ENCODE measurements at places on chromosomes 5 and 9.

DNA sequence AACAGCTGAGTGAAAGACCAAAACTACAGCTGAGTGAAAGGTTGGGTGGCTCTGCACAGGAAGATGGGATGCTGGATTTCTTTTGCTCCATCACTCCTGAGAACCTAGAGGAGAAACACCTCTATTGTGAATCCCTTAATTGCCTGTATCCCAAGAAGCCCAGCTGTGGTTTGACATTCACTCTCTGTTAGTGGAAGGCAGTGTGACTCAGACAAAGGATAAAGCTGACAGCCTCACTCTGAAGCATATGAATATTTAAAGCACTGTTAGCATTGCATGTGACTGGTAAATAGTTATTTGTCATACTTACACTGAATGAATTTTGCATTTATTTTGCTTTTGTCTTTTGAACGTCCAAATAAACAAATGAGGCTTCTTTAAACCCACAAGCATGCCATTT lies 367.1 kb upstream of the RIOK2 start:
- no peak for DNase-seq

DNA sequence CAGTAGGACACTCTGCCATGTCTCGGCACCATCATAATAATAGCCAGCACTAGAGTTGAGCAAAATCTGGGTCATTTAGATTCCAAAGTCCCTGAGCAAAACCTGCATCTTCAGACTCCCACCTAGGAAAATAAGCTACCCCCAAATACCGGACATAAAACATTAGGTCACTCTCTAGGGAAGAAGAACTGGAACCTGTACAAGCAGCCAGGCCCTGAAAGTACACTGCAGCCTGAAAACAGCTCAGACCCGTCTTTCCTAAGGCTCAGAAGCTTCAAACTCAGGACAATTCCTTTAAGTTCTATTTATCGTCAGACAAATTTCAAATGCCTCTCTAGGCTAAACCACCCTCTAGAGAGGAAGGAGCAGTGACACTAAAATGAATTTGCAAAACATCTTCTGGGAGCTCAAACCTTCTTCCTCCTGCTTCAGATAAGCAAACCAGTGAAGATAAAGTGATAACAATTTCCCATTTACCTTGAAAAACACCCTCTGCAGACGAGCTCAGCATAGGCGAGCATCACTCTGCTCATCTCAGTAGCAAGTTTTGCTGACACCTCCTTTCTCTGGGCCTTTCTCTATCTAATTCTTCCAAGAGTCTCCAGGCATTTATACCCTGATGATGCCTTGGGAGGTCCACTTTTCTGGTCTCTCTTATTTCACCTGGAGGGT lies 34.0 kb downstream of the ADAM19 start:
- no peak for DNase-seq

- DNase-seq = no peak
Measured at GRCh38 chr5:18461766-18462165, 827.5 kb downstream of the TAF11L14 start.

GRCh38 chr5:9483779-9484178 lies 62.1 kb downstream of the SEMA5A start:
- DNase-seq = no peak

DNA sequence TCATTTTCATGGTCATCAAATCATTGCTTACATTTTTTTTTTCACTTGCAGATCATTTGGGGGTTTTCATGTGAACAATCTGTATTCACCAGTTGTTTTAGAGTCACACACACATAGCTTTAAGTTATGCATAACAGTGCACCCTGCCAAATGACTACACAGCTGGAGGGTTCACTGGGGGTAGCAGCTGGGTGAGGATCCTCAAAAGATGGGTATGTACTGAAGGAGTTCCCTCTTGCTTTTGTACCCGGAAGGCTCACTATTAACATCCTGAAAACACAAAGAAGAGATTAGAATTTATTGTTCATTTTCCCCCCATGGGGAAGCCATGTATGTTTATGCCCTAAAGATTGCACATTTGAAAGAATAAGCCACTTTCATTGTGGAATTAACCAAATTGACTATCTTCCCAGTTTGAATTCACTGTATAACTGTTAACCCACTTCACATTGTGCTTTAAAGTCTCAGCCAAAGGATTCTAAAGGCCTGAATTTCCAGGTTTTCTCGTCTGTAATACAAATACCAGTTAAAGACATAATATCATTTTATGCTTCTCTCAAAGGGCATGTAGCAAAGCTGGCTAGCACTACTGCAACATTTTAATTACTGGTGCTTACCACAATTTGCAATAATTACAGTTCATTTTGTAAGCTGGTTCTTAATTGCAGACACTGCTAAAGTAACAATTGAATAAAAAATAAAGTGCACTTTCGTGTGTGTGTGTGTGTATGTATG lies 466.4 kb upstream of the MEF2C start:
- DNase-seq = no peak

- no peak for DNase-seq
Measured at GRCh38 chr5:52786949-52787599, 642 bp upstream of the ITGA1 start.

DNA sequence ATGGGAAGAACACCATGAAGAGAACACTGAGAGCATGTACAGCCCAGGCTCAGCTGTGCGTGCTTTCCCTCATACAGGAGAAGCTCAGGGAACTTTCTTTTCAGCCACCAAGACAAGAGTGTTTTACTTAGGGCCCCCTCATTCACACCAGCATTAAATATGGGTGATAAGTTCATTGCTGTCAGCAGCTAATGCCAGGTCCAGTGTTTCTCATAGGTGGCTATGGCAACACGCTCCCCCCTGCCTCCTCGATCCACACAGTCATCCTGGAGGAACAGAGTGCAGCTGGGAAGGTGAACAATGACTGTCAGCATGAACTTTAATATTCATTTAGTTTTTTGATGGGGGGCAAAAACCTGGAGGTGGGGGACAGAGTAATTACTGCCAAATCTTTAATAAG lies 54.4 kb downstream of the TEX10 start:
- DNase-seq = no peak

DNA sequence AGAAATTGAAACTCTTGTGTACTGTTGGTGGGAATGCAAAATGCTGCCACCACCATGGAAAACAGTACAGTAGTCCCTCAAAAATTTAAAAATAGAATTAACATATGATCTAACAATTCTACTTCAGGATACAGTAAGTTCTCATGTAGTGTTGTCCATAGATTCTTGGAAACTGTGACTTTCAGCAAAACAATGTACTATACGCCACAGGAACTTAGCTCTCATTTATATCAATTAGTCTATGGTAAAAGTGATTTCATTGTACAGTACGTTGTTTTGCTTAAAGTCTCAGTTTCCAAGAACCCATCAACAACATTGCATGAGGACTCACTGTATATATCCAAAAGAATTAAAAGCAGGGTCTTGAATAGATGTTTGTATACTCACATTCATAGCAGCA lies 233.5 kb upstream of the GAS1 start:
- DNase-seq = no peak

GRCh38 chr9:35757892-35758275 lies 3.8 kb upstream of the MSMP start:
- DNase-seq = no peak

DNA sequence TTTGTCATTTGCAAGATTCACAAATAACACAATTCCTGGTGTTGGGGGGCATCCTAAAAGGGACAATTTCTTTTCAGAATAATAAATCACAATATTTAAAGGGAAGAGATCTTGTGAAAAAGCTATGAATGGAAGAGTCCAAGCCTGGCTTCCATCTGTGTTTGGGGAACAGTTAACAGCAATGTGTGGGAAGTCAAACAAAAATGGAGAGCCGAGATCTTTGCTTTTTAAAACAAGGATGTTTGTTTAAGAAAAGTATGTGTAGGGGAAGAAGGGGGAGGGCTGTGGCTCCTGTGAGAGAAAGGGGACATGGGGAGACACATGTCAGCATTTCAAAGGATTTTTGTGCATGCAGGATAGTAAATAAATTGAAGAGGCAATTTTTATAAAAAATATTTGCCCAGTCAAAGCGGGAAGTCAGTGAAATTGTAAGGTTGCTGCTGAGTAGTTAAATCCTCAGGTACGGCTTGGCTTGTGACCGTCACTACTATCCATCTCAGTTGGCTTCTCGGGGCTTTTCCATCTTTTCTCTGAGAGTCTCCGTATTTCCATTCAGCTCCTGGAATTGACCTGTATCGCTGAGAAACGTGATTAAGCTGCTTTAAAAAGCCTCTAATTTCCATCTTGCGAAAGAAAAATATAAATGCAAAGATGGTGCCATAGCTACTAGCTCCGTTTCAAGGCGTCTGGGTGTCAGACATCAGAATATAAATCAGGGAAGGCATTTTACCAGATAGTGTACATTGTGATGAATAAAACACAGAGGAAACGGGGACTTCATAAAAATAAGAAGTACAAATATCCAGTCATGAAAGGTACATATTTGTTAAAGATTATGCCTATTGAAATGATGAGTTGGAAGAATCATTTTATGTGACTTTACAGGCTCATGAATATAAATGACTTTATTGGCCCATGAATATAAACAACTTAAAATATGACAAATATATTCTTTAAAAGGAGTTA lies 52.9 kb upstream of the VCAN start:
- no peak for DNase-seq

Measured in thoracic aorta (tissue), 2 donors.